GM12865 (cell line): ENCODE measurements at places on chromosomes 13 and 19.

- DNase-seq = no peak
These were observed 266.8 kb downstream of the KCNRG start for GRCh38 chr13:50282016-50282415.

DNA sequence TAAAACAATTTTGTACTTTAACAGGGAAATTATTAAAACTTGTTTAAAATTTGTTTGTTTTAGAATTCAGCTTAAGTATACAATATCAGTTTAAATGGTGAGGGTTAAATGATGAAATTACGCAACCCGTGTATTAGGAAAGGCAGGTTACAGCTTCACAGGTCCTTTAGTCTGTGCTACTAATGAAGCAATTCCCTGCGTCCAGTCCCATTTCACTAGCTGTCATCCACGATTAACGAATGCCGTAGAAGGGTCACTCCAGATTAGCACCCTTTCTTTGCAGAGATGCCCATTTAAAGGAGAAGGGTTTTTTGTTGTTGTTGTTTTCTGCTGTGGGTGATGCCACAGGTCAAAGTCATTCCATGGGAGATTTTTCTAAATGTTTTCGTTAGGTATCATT, 457.6 kb upstream of the SLC10A2 start:
- DNase-seq = no peak

DNA sequence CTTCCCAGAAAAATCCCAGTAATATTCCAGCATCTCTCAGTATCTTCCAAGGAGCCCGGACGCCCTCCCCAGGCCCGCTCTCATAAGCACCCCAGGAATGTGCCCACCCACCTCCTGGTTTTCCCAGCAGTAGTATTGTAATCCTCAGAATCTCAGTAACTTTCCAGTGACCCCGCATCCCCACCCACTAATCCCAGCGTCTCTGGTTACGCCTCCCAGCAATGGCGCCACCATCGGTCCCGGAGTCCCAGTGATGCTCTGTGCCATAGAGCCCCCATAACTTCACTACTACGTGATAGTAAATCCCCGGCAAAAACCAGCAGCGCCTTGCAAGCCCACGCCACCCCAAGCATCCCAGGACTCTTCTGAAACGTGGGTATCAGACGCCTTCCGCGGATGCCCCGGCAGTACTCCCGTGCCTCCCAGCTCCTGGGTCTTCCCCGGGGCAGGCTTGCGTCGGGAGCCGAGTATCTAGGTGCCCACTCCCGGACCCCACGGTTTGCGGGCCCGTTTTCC, 928 bp upstream of the PNPLA6 start:
- peak; percentile 44 for DNase-seq

- DNase-seq = peak; percentile 86
These were observed at the start of gene DNAJC15 for GRCh38 chr13:43023289-43023963. DNAJC15 (plus strand) TSS chr13:43023586; CDS start chr13:43023627, 41 bp downstream.

GRCh38 chr13:27896726-27897125, 23.1 kb upstream of the PDX1 start:
- no peak for DNase-seq

GRCh38 chr13:99505814-99506269, 4.6 kb downstream of the TM9SF2 start:
- DNase-seq = peak; percentile 13

DNA sequence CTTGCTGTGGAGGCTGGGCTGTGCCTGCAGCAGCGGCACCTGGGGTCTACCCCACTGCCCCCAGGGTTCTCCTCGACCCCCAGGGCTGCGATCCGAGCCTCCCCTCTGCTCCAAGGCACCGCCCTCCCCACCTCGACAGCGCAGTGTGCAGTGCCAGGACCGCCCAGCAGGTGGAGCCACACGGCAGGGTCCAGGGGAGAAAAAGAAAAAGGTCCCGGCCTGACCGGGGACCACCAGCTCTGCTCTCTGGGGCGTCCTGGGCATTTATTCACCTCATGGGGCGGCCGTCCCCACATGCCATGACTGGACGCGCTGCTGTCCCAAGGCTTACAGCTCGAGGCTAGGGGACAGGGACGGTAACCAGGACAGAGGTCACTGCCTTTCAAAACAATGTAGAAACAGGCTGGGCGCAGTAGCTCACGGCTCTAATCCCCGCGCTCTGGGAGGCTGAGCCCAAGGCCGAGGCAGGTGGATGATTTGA, 10.6 kb downstream of the REXO1 start:
- DNase-seq = peak; percentile 53

GRCh38 chr13:43433691-43434141, 353.1 kb downstream of the ENOX1 start:
- no peak for DNase-seq

DNA sequence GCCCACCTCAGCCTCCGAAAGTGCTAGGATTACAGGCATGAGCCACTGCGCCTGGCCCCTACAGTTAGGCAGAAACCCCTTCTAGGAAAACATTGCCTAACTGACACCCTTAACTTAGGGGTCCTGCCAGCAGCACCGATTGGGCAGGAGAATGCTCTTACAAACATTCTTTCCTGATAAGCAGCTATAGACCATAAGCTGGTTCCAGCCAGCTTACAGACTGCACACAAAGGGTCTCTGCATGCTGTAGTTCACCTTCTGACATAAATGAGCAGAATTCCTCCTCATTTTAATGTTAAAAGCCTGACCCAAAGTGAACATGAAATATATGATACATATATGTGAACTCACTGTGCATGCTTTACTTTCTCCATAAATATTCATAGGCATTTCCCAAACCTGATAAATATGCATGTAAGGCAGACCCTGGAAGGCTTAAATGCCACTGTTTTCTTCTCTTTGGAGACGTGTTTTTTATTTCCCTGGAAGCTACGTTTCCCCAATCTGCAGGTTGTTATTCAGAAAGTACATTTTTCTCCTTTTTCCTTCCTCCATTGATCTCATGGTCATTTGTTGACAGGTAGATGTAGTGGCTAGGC, 48.5 kb upstream of the KL start:
- no peak for DNase-seq

DNA sequence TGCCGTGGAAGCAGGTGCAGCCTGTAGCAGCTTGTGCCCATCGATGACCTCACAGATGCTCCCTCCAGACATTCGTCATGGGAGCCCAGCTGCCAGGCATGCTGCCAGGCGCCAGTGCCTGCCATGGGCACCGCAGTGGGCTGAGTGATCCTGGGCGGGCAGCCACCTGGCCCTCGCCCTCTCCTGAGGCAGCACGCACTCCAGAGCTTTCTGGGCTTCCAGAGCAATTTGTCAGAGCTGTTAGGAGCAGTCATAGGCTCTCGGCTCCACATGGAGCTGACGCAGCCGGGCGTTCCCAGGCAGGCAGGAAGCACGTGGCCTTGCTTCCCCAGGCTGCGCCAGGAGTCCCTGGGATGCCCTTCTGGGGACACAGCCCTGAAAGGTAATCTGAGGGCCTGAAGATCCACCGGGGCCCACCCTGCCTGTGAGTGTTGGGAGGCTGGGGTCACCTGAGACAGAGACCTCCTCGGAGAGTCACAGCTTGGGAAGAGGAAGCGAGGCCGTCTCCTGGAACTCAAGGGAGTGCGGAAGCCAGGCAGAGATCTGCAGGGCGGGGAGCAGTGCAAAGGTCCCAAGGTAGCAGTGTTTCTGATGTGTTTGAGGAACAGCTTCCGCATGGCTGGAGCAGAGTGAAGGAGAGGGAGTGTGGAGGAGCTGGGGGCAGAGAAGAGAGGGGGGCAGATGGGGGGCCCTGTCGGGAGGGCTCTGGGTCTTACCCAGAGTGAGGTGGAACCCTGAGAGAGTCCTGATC, 50.6 kb downstream of the DPF1 start:
- no peak for DNase-seq

- DNase-seq = no peak
These were observed 719.4 kb downstream of the DIAPH3 start for GRCh38 chr13:59444210-59444857.

- DNase-seq = no peak
These were observed 259.8 kb downstream of the OXGR1 start for GRCh38 chr13:96734499-96734898.

- DNase-seq = no peak
These were observed 18.5 kb downstream of the CARM1 start for GRCh38 chr19:10889880-10890279.

- no peak for DNase-seq
These were observed 520.9 kb downstream of the KLF5 start for GRCh38 chr13:73579574-73580274.

DNA sequence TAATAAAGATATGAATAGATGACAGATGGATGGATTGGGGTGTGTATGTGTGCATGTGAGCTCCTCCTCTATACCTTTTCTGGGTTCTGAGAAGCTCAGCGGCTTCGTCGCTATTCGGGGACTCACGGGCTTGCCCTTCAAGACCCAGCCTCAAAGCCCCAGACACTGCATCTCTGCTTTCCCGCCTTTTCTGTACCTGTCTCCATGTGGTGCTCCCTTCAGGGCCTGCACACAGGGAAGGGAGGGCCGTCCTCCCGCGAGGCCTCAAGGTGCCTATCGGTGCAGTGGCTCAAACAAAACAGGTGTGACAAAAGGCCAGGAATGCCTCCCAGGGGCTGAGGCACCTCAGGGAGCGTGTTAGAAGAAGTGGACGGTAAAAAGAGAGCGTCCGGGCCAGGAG, 16.2 kb downstream of the KRTDAP start:
- no peak for DNase-seq

DNA sequence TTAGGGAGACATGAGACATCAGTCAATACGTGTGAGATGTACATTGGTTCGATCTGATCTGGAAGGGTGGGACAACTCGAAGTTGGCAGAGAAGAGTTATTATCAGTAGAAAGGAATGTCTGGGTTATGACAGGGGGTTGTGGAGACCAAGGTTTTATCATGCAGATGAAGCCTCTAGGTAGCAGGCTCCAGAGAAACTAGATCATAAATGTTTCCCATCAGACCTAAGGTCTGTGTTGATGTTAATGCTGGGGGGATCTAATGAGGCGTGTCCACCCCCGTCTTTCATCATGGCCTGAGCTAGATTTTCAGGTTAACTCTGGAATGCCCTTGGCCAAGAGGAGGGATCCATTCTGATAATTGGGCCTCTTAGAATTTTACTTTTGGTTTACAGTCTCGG, 187.0 kb upstream of the KL start:
- DNase-seq = no peak

- DNase-seq = no peak
These were observed 58.1 kb upstream of the UBL3 start for GRCh38 chr13:29908416-29909080.

GRCh38 chr19:17543986-17544385, 11.5 kb upstream of the COLGALT1 start:
- no peak for DNase-seq

GRCh38 chr13:64505336-64505910, 2724.7 kb downstream of the PCDH9 start:
- DNase-seq = no peak

GRCh38 chr19:48623556-48624066, 4.3 kb downstream of the SPHK2 start:
- no peak for DNase-seq

DNA sequence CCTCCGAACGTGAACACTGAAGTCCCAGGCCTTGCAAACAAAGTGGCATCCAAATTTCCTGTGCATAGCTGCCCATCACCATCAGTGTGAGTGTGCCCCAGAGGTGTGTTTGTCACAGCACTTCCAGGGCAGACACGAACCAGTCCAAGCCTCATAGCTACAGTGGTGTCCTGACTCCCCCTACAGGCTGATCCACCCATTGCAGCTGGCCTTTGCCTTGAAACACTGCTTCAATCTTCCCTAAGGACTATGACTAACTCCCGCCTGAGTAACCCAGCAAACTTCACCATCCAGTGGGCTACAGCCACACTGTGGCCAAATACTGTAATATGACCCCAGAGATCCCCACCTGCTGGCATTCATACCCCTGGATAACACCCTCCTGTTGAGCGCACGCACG, 3.9 kb downstream of the ZNF266 start:
- DNase-seq = no peak

DNA sequence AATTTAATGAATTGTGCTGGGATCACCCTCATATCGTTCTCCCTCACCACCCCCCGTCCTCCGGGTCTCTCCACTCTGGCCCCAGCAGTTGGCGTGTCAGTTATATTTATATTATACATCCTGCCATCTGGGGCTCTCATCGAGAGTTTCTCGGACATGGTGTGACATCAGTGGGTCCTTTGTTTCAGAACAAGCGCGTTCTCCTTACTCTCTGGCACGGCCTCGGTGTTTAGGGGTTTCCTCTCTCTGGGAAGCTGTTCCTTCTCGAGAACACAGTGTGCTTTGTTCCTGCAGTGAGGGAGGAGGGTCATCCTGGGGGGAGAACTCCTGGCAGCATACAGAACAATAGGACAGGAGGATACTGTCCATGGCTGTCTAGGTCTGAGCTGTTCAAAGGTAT, 9.8 kb upstream of the MCF2L start:
- DNase-seq = no peak

DNA sequence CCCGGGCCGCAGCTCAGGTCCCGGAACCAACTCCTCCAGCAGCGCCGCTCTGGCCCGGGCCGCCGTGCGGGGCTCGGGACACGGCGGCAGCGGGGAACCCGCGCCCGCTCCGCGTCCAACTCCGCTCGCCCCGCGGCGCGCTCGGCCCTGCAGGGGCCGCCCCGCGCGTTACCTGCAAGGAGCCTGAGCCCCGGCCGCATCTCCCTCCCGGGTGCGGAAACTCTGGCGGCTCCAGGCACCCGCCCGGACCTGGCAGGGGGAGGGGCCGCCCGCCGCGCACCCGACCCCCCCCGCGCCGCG, at the start of gene TMTC4:
TSS of gene TMTC4 (minus strand) at position 224 of the 300 bp plus-strand sequence. CDS start 4,433 bp downstream, outside the sequence.
- no peak for DNase-seq

DNA sequence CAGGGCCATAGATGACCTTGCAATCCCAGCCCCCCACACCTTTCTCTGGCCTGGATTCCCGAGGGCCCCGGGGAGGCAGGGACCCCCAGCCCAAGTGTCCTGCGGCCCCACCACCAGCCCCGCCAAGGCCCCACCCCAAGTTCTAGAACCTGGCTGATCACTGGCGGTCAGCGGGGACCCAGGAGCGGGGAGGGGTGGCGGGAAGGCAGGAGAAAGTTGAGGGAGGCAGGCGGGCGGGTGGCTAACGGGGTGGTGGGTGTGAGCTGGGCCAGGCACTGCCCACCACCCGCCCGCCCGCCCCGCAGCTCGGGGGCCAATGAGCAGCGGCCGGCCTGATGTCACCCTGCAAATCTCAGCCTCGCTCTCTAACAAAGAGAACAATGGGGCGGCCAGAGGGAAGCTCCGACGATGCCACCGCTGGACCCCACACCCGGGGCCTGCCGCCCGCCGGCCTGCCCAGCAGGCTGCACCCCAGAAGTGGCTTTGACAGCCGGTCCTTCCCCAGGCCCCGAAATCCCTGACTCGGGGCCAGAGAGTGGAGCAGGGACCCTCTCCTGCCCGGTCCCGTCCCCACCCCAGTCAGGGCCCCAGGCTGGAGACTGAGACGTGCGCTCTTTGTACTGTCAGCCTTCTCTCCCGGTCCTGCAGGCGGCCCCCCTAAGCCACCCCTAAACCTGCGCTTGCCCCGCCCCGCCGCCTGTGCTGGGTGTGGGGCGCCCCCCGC, 1.6 kb downstream of the MEX3D start:
- no peak for DNase-seq
